ENCODE measurements at places on chromosomes 4 and X. TPM values are rescaled to one million over a fixed set of nuclear protein-coding genes. Genes with fewer than 3 reads are reported as not detected.

- DNase-seq, result no peak
Measured at GRCh38 chr4:128606173-128606572, 203.3 kb upstream of the JADE1 start.

DNA sequence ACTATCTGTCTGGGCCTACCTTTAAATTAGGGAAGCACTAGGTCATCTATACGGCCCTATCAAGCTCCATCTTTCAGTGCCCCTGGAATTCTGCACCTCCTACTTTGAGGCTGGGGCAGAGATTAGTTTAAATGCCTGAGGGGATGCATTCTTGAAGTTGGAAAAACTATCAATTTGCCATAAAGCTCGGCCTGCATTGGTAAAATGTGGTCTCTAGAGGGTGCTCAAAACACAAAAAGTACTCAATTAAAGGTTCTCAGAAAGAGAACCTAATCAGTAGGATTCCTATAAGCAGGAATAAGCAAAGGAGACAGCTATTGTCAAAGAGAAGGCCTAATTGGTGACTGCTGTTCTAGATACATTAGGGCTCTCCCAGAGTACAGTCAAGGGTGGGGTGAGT lies 111.7 kb downstream of the AMER1 start:
- DNase-seq, result no peak

GRCh38 chrX:4994855-4995254 lies 1233.8 kb downstream of the NLGN4X start:
- DNase-seq, result no peak

DNA sequence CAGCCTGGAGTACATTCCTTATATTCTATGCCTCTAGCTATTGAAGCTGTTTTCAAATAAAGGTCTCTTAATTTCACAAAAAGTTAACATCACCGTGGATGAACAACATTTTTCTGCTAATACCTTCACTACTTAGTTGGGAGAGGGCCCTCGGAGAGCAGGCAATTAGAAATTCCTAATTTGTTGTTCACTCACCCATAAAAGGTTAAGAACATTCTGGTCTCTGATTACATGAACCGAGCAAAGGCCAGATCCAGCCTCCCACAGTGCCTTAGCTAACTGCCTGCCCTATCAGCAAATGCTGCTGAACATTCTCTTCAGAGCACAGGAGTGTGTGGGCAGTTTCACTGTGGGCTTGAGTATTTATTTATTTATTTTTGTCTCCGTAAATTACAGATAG lies 36.0 kb upstream of the TTC29 start:
- DNase-seq, result no peak

DNA sequence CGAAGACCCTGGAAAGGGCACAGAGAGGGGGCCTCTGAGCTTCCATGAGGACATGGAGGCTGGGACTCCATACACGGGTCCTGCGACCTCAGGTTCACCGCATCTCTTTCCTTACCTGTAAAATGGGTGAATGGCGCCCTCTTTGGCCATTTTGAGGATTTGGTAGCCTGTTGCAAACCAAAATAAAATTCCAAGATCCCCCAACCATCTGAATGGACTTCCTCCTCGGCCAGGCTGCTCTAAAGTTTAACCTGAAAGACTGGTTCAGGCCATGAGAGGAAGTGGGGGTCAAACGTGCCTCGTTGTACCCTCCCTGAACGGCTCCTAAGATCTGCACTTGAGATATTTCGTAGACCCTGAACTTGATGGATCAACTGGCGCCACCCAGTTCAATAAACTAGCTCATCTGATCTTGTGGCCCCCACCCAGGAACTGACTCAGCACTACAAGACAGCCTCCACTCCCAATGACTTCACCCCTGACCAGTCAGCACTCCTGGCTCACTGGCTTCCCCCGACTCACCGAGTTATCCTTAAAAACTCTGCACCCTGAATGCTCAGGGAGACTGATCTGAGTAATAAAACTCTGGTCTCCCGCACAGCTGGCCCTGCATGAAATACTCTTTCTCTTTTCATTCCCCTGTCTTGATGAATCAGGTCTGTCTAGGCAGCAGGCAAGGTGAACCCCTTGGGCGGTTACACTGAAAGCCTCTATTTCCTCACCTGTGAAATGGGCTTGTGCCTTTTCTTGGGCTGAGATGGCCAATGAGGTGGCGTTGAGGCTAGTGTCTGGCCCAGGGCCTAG lies 32.9 kb upstream of the GPR78 start:
- DNase-seq, result no peak

DNA sequence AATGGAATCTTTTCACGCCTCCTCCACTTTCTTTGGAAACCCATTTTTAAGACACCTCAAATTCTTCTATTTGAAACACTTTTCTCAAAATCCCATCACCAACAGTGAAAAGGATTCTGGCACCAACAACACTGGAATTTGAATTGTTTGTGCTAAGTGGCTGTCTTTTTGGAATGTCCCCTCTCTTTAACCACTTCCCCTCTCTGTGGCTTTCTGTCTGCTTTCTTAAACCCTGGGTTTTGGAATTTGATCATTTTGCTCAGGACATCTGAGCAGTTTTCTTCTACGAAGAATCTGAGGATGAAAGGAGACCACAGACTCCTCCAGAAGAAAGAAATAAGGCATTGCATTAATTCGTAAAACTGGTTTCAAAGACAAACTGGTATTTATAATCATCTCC lies 89.0 kb downstream of the MXRA5 start:
- DNase-seq, result no peak

DNA sequence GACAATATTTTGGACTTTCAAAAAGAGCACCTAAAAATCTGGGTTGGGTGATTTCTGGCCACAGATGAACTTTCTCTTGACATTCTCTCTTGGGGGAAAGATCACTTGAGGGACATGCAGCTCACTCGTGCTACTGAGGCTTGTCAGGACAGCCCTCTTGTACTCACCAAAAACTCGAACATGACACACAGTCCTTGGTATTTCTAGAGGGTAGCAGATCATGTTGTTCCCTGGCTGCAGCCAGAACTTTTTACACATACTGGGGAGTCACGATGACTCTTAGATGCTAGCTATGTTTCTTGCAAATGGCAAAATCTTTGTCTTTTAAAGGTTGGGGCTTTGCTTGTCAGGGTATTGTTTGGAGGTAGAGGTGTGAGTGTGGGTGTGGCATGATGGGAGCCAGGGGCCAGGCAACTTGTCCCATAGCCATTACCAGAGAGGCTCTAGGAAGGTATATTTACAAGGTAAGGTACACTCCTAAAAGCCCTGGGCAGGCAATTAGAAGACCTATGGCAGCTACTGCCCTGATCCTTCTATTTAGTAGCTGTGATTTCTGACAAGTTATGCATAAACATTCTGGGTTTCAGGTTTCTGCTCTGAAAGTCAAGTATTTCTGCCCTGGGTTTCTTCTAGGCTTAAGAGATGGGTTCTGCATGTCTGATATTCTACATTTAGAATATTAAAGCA lies 241.7 kb upstream of the TLL1 start:
- no peak for DNase-seq

DNA sequence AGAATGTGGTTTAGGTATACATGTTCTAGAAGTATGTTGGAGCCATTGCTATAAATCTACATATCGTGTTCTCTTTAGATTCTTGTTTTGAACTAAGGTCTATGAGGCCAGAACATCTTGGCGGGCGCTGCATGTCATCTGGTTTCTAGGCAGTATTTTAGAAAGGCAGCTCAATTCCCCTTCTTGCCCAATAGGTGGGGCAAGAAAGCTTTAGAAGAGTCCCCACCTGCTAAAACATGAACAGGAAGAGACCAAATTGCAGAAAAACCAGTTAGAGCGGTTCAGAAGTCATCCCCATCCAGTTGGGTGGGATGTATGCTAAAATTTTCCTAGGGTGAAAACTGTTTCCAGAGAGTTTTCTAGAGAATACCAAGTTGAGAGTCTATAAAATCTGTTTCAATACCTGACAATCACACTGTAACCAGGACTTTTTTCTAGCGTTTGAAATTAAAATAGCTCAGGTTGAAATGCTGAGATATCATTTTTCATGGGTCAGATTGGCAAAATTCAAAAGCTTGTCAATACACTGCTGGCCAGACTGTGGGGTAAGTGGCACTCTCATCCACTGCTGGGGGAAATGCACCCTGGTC lies 17.5 kb upstream of the SH3KBP1 start:
- DNase-seq, result no peak

- DNase-seq, result no peak
Measured at GRCh38 chrX:57674861-57675260, 5.2 kb downstream of the NLRP2B start.

GRCh38 chr4:40850496-40850895 lies 100.7 kb downstream of the NSUN7 start:
- DNase-seq, result no peak

GRCh38 chr4:41620594-41621256 lies 82.8 kb downstream of the LIMCH1 start:
- peak; percentile 78 for DNase-seq

GRCh38 chr4:9143421-9144080 lies 26.7 kb upstream of the FAM90A26 start:
- no peak for DNase-seq

DNA sequence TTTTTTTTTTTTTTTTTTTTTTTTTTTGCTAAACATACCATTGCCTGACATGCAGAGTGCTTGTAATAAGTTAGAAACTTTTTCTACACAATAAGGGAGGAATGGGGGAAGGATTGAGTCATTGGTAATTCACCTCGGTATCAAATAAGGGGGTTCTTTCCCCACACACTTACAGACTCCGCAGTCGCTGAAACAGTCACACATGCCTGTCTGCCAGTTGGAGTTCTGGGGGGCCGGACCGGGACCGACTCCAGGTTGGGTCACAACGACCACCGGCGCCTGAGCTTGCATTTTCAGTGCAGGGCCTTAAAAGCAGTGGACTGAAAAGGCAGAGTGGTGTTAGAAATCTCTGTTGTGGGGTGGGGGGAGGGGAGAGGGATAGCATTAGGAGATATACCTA lies 6.9 kb downstream of the PLAC8 start:
- no peak for DNase-seq

DNA sequence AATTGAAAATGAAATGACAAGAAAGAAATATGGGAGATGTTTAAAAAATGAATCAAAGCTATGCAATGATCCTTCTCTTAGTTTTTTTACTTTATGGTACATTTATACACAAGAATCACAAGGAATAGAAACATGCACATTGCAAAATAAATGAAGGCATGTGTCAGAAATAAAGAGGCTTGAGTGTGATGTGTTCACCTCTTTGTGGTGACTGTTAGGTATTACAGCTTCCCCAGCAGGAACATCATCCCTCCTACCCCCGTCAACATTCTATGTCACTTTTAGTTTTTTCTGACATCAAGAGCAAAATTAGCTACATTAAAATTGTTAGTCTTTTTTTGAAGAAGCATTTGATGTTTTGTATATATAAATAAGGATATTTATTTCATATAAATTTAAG lies 214.8 kb downstream of the SLC4A4 start:
- DNase-seq, result no peak

DNA sequence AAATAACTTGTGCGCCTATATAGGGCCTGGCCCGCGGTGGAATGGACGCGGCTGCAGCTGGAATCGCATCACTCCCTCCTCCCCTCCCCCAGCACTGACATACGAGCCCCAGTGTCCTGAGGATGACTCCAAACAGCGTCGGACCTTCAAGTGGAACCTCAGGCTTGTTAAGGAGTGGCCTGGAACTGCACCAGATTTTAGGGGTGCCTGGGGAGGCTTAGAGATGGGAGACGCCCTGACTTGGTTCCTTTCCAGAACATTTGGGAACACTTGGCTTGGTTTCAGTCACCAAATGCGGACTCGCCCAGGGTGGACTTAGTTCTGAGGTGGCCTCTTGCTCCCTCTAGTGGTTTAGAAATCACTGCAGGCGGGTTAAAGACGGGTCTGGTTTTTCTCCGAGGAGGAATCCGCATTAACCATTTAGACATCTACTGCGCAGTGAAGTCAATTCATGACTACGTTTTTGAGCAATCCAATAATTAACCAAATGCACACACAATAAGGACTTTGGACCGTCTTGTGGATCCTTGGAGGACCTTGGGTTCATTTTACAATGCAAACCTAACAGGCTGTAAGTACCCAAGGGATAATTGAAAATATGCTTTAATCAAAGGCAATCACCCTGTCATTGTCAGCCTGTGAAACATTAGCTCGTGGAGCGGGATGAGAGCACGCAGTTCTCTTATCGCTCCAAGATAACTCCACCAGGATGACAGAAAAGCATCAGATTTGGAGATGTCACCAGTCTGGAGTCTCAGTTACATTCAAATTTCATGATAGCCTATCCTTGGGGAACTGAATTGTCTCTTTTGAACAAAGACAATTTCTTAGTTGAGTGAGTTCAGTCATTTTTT lies 11.2 kb upstream of the PDGFRA start:
- peak; percentile 82 for DNase-seq

GRCh38 chr4:28232951-28233350 lies 1372.3 kb downstream of the STIM2 start:
- DNase-seq, result no peak

GRCh38 chr4:41994461-41994985 lies 4.2 kb downstream of the SLC30A9 start:
- no peak for DNase-seq

GRCh38 chrX:115966920-115967319 lies 203.6 kb upstream of the AGTR2 start:
- no peak for DNase-seq

GRCh38 chr4:109990261-109991257 lies 77.9 kb downstream of the EGF start:
- no peak for DNase-seq

DNA sequence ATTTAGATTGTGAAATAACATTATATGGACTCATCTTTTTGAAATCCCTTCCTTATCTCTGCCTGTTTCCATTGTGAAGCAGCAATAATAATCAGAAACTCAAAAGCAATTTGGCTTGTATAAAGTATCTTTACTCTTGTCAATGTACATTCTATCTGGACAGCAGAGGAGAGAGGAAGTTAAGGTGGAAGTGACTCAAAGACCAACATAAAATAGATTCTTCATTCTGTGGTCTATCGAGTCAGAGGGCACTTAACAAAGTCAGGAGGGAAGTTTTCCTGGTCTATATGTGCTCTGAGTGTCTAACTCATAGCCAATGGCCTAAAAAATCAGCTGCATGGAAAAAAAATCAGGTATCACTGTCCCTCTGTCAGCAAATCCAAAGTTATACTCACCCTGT lies 155.5 kb downstream of the EMCN start:
- DNase-seq, result no peak

DNA sequence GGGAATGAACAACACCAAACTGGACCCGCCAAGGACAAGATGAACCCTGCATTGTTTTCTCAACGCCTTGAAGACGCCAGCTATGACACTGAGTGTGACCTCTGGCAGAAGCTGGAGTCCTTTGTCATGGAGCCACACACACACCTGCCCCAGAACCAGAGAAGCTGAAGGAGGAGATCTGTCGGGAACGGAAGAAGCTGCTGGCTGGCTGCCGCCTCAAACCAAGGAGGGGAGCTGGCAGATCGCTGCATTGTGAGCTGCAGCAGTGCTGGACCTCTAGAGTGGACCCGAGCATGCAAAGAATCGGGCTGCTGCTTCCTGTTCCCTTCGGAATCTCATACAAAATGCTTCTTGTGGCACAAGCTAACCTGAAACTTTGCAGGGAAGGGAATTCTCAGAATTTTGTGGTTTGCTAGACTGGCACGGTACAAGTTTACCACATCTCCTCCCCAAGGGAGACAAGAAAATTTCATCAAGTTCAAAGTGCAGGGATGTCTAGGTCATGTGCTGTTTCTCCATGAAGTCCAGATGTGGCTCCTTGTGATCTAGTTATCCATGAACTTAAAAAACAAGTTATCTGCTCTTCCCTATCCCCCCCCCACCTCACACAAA lies 23.4 kb upstream of the GLRB start:
- DNase-seq, result no peak

DCAF4L1 gene
- 0.36 TPM for total RNA-seq

SLIT2 gene
- 119 TPM for total RNA-seq

KLHL2 gene
- 29.8 TPM for total RNA-seq

SLC7A11 gene
- total RNA-seq, result 1.5 TPM

ABCG2 gene
- 3.5 TPM for total RNA-seq

BTK gene
- total RNA-seq, result 7.8 TPM

CLNK gene
- 0.26 TPM for total RNA-seq

EDA2R gene
- total RNA-seq, result 6.2 TPM

RNF128 gene
- not detected for total RNA-seq

MSX1 gene
- 4.5 TPM for total RNA-seq

Data from aorta (tissue), 5 donors.